ENCODE measurements at places on chromosomes 16 and 17.

DNA sequence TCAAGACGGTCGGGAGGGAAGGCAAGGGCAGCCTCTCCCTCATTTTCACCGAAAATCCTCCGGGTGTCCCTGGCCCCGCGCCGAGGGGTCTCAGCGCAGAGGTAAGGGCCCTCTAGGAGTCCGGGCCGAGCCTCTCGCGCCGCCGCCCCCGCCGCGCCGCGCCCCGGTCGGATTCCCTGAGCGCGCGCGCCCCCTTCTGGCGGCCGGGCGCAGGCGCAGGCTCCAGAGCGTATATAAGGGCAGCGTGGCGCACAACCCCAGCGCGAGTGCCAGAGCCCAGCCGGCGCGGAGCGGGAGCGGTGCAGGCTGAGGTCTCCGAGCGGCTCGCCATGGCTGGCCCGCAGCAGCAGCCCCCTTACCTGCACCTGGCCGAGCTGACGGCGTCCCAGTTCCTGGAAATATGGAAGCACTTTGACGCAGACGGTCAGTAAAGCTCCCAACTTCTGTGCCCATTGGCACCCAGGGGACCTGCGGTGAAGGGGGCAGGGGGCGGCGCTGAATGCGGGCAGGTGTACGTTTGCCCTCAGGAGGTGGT, at the start of gene CALB2:
CALB2 (plus strand) TSS at position 260 of the 535 bp plus-strand sequence; CDS start at position 330, 70 bp downstream.
- peak; percentile 34 for DNase-seq

DNA sequence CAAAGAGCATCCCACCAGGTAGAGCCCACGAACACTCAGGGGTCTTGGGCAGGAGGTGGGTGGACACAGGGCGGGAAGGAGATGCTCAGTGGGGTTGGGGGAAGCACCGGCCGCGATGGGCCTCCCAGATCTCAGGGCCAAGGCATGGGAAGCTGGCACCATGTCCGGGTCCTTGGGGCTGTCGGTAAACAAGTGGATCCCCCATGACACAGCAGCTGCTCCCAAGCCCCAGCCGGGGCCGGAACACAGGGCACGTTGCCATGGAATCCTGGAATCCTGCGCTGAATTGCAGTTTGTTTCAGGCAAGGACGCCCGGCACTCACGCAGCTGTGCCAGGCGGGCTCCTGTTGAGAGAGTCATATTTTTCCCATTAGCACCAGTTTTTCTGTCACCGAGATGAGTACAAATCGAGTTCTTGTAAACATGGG, 23.0 kb upstream of the CHMP6 start:
- DNase-seq = peak; percentile 55

GRCh38 chr16:63998-64913, 8.2 kb downstream of the RHBDF1 start:
- DNase-seq = no peak

- no peak for DNase-seq
Observed at GRCh38 chr17:56635641-56636040, 42.1 kb downstream of the NOG start.

GRCh38 chr16:1105888-1106620, 10.0 kb upstream of the C1QTNF8 start:
- DNase-seq = peak; percentile 60

DNA sequence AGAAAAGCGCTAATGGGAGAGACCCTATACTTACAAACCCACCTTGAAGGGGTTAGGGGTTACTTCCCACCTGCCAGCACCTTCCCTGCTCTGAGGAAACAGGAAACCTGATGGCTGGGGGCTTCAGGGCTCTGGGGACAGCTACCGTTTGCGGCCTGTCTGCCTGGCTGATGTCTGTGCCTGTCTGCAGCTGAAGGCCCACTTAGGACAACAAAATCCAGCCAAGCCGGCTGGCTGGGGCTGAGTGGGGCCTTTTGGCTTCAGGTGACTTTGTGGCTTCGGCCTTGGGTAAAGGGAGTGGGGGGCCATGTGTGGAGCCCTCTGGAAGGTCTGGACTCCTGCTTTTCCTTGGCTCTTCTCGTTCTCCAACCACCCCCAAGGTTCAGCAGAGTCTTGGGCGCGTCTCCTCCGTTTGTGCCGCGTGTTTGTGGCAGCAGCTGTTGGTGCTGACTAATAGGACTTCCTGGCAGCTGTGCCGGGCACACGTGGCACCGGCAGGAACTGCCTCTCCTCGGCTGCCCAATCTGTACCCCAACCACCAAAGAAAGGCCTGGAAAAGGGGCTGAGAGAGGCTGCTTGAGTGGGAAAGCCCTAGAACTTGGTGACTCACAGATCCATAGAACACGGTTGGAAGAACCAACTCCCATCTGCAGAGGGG, 186.7 kb downstream of the MSI2 start:
- DNase-seq = no peak

- DNase-seq = no peak
Observed at GRCh38 chr16:774086-775001, 13.8 kb downstream of the MSLN start.

GRCh38 chr16:68259007-68259825, 5.1 kb upstream of the SLC7A6 start:
- DNase-seq = no peak

- no peak for DNase-seq
Observed at GRCh38 chr16:49469930-49470451, 96.4 kb downstream of the C16orf78 start.

DNA sequence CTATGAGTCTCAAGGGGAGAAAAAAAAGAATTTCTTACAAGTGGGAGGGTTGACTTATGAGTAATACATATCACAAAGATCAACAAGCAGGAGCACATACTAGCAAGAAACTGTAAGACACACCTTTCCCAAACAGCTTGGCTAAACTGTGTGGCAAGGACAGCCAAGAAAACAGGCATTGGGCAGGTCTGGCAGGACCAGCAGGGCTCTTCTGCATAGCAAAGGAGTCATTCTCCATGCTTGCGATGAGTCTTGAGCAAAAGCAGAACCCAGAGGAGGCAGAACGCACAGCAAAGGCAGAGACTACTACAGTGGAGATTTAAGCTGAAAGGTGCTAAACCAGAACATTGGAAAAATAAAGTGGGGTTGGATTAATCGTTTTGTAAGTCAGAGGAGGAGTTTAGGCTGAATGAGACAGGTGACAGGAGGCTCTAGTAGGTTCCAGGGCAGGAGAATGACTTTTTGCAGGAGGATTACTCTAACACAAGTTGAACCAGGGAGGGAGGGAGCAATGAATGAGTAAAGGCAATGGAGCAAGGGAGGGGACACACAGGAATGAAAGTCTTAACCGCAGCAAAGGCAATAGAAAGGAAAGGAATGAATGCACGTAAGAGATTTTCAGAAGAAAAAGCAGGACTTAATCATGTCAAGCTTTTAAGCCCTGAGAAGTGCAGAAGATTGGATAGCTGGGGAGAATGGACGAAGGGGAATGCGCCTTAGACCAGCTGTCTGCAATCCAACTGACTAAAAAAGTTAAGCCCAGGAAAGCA, 2.7 kb downstream of the N4BP1 start:
- no peak for DNase-seq
